ENCODE measurements at places on chromosomes 5 and 9.

- no peak for DNase-seq
These were observed 30.6 kb upstream of the RAB14 start for GRCh38 chr9:121232251-121232650.

- no peak for DNase-seq
These were observed 26.4 kb downstream of the PTGR1 start for GRCh38 chr9:111572950-111573604.

DNA sequence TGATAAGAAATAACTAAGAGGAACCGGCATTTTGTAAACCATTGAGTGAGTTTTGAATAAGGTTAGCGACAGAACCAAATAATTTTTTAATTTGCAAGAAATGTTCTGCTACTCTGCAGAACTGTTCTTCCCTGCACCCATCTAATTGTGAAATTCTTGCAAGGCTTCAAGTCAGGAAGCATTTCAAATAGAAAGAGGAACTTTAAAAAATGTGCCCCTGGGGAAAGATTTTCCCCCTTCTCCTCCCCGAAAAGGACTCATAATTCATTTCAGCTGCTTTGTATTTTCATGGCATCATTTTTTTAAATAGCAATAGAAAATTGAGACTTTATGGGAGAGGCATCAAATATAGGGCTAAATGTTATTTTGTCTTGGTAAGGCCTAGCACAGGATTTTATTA, 180.9 kb upstream of the ANKRD55 start:
- no peak for DNase-seq

DNA sequence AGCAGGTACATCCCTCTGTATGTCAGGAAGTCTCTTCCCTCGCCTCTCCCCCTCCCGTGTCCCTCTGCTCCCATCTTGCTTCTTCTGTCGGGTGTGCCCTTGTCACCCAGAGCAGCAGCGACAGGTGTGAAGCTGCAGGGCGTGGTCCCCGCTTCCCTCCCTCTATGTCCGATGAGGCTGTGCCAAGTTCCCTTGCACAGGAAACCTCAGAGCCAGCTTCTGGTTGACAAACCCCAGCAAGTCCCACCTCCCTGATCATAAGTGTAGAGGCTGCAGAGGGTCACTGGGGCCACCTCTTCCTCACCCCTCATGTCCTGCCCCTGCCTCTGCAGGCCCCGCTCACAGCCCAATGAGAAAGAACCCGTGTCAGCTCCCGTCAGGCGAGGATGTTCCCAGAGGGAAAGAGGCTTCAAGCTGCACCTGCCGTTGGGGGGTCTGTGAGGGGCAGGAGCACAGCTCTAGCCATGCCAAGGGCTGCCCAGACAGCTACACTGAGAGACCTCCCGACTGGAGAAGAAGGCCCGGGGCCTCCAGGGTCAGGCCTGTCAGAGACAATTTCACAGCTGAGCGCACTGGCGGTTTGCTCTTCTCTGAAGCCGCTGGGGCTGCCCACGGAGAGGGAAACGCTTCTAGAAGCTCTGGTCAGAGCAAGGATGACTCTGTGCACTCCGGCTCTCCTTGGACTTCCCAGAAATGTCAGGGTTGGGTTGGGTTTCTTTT, 73.3 kb downstream of the AK8 start:
- no peak for DNase-seq

DNA sequence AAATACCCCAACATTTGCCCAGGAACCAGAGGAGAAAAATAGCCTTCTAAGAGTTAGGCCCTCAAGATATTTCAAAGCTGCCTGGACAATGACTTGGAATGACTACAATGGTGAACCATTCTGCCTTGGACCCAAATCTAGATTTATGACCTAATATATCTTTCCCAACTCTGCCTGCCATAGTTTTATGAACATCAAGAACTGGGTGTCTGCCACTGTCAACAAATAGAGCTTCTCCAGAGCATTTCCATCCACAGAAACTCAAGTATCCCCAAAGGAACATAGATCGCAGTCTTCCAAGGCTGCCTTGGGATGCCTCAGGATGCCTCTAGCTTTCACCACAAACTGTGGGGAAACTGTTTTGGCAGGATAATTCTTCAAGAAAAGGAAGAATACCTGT, 48.2 kb upstream of the NFIB start:
- DNase-seq = no peak

DNA sequence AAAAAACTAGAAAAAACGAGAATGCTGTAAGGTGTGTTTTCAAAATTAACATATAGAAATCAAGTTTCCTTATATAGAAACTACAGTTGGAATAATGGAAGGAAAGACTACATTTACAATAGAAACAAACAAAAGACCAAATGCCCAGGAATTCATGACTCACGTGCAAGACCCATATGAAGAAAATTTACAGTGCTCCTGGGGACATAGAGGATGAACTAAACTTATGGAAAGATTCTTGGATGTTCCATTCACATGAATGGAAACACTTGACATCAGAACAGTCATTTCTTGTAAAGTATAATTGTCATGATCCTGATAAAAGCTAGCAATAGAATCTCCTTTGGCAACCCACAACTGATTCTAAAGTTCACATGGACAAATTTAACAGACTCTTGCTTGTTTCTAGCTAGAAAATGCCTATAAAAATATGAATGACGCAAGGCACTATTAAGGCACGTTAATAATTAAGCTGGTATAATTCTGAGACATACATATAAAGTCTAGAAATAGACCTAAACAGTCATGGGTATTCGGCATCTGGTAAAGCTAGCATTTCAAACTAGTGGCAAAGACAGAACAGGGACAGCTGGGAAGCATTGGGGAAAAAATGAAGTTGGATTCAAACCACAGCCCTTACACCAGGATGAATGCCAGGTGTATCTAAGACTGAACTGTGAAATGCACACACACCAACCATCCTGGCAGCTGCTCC, 5.1 kb upstream of the ZFP62 start:
- no peak for DNase-seq

- no peak for DNase-seq
These were observed 8.0 kb downstream of the SLC27A6 start for GRCh38 chr5:128973244-128973643.

GRCh38 chr9:29312327-29312726, 1739.0 kb upstream of the C9orf72 start:
- no peak for DNase-seq

DNA sequence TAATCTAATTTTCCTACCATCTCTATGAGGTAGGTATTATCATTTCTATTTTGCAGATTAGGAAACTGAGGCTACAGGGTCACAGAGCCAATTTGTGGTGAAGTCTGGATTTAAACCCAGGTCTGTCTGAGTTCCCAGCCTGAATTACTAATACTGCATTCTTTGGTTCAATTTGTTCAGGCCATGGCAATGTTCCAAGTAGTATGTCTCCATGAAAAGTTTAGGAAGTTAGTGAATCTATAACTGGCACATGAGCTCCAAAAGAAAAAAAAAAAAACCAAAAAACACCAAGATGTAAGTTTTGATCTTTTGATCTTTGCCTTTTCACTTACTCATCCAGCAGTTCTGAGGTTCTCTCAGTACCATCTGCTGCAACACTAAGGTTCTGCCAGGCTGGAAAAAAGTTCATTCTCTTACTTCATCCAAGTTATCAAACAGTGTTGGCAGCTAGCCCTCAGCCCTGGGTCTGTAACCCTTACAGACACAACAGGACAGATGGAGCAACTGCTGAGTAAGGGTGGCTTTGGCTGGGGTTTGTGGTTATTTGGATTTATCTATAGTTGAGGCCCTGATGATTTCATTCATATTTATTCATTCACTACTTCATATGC, 4.4 kb upstream of the TMEM268 start:
- DNase-seq = no peak

GRCh38 chr9:5449521-5450358, 602 bp upstream of the CD274 start:
- no peak for DNase-seq
